Activated CD8-positive, alpha-beta memory T cell treated with anti-CD3 and anti-CD28 coated beads, Interleukin-2, amount 10 ng/mL, durations not matched to agents 7 days and 5 days (primary cell): ENCODE measurements at places on chromosomes 13 and 19. TPM values are rescaled to one million over a fixed set of nuclear protein-coding genes. Genes with fewer than 3 reads are reported as not detected.

Gene NOTCH3
- not detected for total RNA-seq

Gene S1PR4
- total RNA-seq = 155 TPM

Gene CGB3
- not detected for total RNA-seq

Gene RNF113B
- not detected for total RNA-seq

Gene EGLN2
- total RNA-seq = 105 TPM

Gene SACS
- 24.0 TPM for total RNA-seq

Gene PSG6
- total RNA-seq = not detected

DNA sequence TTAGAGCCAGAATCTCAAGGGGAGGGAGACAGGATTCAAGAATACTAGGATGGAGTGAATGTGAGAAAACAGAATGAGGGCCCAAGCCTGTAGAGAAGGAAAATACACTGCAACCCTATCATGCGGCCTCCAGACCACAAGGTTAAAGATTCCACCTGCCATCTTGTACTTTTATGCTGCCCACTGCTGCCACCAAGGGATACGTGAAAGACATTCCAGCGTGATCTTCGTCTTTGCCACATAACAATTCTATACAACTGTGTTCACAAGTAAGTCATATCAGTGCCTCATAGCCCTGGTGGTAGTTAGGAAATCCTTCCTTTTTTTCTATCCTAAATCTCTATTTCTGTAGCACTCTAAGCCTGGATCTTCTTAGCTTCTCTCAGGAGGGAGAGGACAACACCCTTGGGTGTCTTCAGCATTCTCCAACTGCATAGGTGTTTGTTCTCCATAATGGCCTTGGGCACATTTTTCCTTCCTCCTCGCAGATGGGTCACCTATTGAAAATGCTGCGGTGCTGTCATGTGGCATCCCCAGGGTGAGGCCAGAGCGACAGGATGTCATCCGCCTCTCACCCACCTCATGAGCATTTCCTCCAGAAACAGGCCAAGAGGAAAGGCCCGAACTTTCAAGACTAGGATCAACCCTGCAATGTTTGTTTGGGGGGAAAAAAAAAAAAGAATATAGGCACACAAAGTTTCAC lies 13.6 kb downstream of the TPT1 start:
- H3K4me1 ChIP-seq = peaks cover 43% of the 10 kb centered on the region
- no peak for DNase-seq
- peak overlapping the region; percentile 41 for H3K27ac ChIP-seq
- no peak overlapping the region for H3K4me3 ChIP-seq

DNA sequence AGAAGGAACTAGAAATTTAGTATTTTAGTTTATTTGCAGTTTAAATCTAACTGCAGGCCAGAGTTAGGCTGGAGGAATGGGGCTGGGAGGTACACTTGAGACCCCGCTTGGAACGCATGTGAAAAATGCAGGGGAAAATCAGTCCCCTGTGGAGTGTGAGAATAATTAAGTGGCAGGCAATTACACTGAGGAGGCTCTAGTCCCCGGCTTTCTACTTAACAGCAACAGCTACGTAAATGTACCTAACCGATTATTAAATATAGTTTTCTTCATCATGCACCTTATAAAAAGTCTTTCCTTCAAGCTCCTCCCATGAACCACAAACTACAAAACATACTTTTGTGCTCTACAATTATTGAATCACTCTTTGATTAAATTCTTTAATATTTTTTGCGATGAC lies 804 bp downstream of the ZNF708 start:
- H3K36me3 ChIP-seq = peaks cover 64% of the 10 kb centered on the region
- peaks cover 22% of the 10 kb centered on the region for H3K4me1 ChIP-seq
- H3K27me3 ChIP-seq = no peaks in the 10 kb centered on the region

- no peak overlapping the region for H3K4me3 ChIP-seq
- H3K27me3 ChIP-seq = peaks cover 8% of the 10 kb centered on the region
Observed at GRCh38 chr13:111360452-111360851, 40.0 kb downstream of the TEX29 start.

- H3K4me1 ChIP-seq = no peaks in the 10 kb centered on the region
- H3K4me3 ChIP-seq = no peak overlapping the region
- peaks cover 2% of the 10 kb centered on the region for H3K27me3 ChIP-seq
- H3K27ac ChIP-seq = no peak overlapping the region
- no peaks in the 10 kb centered on the region for H3K36me3 ChIP-seq
Observed at GRCh38 chr13:91278291-91278690, 69.2 kb upstream of the MIR17HG start.

GRCh38 chr13:107743983-107744382 lies 471.4 kb downstream of the LIG4 start:
- no peaks in the 10 kb centered on the region for H3K36me3 ChIP-seq
- no peak for DNase-seq
- H3K4me3 ChIP-seq = no peak overlapping the region
- H3K4me1 ChIP-seq = no peaks in the 10 kb centered on the region

DNA sequence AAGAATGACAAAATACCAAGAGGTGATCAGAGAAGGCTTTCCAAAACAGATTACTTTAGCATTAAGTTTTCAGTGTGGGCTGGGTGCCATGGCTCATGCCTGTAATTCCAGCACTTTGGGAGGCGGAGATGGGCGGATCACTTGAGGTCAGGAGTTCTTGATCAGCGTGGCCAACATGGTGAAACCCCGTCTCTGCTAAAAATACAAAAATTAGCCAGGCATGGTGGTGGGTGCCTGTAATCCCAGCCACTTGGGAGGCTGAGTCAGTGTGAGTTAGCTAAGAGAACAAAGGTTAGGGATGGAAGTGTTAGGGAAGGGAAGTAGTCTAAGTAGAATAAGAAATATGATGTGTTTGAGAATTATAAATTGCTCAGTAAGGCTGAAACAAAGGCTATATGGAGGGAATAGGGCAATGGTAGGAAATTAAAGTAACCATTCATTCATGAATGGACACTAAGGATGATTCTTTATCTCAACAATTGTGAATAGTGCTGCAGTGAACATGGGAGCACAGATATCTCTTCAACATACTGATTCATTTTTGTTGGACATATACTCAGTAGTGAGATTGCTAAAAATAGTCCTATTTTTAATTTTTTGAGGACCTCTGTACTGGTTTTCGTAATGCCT lies 3.9 kb upstream of the RCBTB2 start:
- peaks cover 14% of the 10 kb centered on the region for H3K4me1 ChIP-seq
- no peaks in the 10 kb centered on the region for H3K27me3 ChIP-seq
- peaks cover 25% of the 10 kb centered on the region for H3K36me3 ChIP-seq
- H3K4me3 ChIP-seq = no peak overlapping the region
- DNase-seq = no peak

GRCh38 chr13:102812611-102813287 lies 13.8 kb downstream of the BIVM start:
- H3K36me3 ChIP-seq = peaks cover 39% of the 10 kb centered on the region
- peaks cover 22% of the 10 kb centered on the region for H3K4me1 ChIP-seq
- H3K27me3 ChIP-seq = no peaks in the 10 kb centered on the region
- no peak overlapping the region for H3K4me3 ChIP-seq

DNA sequence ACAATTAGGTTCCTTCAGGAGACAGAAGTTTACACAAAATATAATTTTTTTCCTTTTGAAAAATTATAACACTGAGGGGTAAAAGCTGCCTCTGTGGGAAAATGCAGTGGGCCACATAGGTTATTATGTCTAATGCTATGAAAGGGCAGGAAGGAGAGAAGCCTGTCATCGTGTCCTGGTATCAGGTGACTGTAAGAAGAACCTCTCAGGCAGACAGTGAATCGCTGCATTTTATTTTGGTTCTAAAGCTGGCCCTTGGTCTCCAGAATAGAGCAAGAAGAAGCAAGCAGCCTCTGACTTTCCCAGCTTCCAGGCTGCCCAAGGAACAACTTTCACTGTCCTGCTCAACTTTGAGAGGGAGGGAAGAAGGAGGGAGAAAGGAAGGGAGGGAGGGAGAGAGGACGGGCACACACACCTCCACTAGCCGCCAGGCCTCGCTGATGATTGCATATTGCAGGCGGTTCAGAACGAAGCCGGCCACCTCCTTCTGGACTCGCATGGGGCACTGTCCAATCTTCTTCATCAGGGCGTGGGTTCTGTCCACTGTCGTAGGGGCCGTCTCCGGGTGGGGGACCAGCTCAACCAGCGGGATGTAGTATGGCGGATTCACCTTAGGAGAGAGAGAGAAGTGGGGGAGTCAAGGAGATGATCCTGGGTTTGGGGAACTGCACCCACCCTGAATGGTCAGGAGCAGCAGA lies 93.8 kb downstream of the CRYL1 start:
- H3K36me3 ChIP-seq = peaks cover 2% of the 10 kb centered on the region
- no peaks in the 10 kb centered on the region for H3K4me1 ChIP-seq
- DNase-seq = no peak
- no peak overlapping the region for H3K4me3 ChIP-seq

DNA sequence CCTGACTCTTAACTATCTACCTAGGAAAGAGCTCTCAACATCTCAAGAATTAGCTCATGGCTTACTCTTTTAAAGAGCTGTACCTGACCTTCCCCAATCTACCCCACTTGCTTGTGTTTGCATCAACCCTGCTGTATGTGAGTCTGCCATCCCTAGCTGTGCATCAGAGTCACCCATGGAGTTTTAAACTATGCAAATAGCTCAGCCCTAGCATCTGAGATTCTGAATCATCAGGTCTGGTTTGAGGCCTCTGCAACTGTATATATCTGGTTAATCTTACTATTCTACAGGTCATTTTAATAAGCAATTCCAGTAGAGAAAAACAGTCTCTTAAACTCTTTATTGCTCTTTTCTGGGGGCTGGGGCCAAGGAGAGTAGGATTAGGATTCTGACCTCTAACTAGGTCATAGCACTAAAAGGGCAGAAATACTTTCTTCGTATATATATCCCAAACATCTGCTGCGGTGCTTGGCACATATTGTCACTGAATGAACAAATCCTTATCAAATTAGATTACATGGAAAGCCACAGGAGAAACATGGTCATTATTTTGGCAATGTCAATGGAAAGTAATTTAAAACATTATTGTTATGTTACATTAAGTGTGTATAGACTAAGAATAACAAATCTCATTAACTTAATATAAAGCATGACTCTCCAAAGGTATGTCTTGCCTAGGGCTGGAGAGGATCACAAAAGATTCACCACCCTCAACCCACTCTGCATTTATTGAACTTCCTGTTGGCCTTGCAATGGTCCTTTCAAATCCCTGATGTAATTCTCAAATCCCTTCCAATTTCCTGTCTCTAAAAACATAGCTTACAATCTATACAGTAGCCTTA lies 232.2 kb downstream of the DACH1 start:
- H3K36me3 ChIP-seq = no peaks in the 10 kb centered on the region
- H3K27me3 ChIP-seq = no peaks in the 10 kb centered on the region
- H3K4me1 ChIP-seq = no peaks in the 10 kb centered on the region
- H3K27ac ChIP-seq = no peak overlapping the region
- no peak overlapping the region for H3K4me3 ChIP-seq

DNA sequence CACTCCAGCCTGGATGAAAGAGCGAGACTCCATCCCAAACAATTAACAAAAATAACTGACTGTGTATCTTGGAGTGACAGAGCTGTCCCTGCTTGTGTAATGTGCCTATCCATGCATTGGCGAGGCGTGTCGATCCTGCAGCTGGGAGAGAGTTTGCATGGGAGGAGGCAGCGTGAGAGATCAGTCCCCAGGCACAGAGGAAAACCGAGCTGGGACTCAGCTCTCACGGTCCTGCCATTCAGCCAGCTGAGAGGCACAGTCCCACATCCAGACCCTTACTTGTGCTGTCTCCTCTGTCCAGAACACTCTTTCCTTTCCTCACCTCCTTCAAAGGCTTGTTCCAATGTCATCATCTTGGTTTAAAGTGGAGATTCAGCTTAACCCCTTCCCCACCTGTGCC lies 11.9 kb upstream of the SULT2B1 start:
- no peaks in the 10 kb centered on the region for H3K4me1 ChIP-seq
- H3K36me3 ChIP-seq = no peaks in the 10 kb centered on the region
- H3K4me3 ChIP-seq = no peak overlapping the region
- no peaks in the 10 kb centered on the region for H3K27me3 ChIP-seq
- DNase-seq = no peak

- no peak overlapping the region for H3K4me3 ChIP-seq
- no peaks in the 10 kb centered on the region for H3K36me3 ChIP-seq
- DNase-seq = no peak
- no peak overlapping the region for H3K27ac ChIP-seq
- no peaks in the 10 kb centered on the region for H3K27me3 ChIP-seq
Observed at GRCh38 chr13:37617173-37617572, 18.6 kb upstream of the POSTN start.

DNA sequence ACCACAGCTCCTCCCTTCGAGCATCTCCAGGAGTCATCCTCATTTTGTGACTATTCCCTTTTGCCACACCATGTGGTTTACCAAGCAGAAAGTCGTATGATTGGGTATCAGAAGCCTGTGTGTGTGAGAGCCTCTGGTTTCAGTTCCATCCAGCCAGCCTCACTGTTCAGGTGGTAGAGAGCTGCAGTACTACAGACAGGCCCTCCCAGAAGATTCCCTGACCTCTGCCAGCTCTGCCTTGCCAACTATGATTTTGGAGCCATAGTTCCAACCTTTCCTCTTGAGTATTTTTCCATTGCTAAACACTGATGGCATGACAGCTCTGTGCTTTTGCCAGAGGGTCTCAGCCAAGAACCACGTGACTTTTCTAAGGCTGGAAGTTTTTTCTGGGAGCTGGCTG lies 82.5 kb downstream of the DHRS12 start:
- H3K27me3 ChIP-seq = no peaks in the 10 kb centered on the region
- H3K4me3 ChIP-seq = no peak overlapping the region
- no peak for DNase-seq
- H3K4me1 ChIP-seq = no peaks in the 10 kb centered on the region
- H3K36me3 ChIP-seq = peaks cover 2% of the 10 kb centered on the region
- H3K27ac ChIP-seq = no peak overlapping the region

- H3K27ac ChIP-seq = no peak overlapping the region
- DNase-seq = no peak
- no peak overlapping the region for H3K4me3 ChIP-seq
- no peaks in the 10 kb centered on the region for H3K27me3 ChIP-seq
- peaks cover 14% of the 10 kb centered on the region for H3K4me1 ChIP-seq
Observed at GRCh38 chr19:38284422-38284821, 19.6 kb upstream of the C19orf33 start.

DNA sequence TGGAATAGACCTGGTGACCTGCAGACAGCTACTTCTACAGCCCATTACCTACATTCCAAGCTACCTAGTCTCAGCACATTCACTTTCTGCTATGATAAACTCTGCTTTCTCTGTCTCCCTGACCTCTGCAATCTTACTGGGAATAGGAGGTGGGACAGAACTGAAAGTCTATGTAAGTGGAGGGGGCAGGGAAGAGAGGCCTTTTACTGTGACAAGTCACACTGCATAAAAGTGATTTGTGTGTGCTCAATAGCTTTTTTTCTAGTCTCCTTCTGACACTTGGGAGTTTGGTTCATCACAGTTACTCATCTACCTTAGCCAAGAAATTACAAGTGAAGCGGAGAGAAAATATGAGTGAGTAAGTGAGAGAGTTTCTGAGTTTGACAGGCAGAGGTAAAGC lies 322.4 kb downstream of the OLFM4 start:
- no peaks in the 10 kb centered on the region for H3K4me1 ChIP-seq
- no peak for DNase-seq
- no peak overlapping the region for H3K27ac ChIP-seq
- no peak overlapping the region for H3K4me3 ChIP-seq

DNA sequence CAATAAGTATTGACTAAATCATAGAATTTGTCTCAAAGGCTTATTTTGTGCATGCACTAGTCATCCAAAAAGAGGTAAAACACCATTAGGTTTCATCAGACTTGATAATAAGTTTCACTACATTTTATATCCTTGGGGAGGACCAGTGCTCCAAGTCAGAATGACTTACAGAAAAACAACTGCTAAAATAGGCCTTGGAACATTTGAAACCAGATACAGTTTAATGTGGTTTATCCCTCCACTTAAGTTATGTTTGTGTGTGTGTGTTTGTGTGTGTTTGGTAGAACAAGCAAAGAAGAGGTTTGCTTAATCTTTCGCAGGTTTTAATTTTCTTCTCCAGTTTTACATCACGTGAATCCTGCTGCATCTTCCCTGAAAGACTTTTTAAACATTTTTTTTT lies 570.9 kb downstream of the PCDH9 start:
- no peak overlapping the region for H3K27ac ChIP-seq
- no peak overlapping the region for H3K4me3 ChIP-seq
- H3K4me1 ChIP-seq = no peaks in the 10 kb centered on the region
- H3K36me3 ChIP-seq = no peaks in the 10 kb centered on the region
- no peaks in the 10 kb centered on the region for H3K27me3 ChIP-seq
